AG08395 (cell line): ENCODE measurements at places on chromosomes 2 and 18.

DNA sequence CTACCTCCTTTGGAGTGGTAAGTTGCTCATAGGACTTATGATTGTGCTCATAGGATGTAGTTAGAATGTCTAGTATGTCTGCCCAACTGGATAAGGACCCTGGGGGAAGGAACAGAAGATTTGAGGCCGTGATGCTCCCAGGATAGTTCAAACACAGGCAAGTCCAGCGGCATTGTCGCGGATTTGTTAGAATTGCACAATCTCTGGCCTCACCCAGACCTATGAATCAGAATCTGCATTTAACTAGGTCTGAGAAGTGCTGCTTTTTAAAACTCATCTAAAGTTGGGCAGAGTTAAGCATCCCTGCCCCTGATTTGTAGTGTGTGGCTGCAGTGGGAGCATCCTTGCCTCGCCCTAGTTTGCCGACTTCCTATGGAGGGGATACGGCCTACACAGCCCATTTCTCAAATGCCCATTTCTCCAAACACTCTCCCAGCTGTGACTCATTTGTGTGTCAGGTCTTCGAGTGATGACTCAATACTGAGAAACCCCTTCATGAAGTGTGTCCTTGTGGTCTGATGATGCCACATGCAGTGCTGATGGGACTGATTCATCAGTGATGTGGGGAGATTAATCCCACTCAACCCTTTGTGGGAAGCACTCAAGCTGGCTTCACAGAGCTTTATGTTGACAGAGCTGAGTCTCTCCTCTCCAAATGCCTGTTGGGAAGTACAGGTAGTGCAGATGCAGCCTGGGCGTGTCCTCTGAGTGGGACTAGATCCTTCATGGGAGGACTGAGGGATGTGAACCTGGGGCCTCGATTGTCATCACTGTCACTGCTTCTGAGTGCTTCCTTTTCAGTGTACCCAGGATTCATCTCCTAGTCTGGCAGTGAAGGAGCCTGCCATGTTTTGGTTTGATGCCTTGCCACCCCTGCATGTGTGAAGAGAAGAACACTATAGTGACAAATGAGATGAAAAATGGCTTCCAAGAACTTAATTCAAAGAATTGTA, 18.7 kb downstream of the SMIM21 start:
- DNase-seq: peak; percentile 95

DNA sequence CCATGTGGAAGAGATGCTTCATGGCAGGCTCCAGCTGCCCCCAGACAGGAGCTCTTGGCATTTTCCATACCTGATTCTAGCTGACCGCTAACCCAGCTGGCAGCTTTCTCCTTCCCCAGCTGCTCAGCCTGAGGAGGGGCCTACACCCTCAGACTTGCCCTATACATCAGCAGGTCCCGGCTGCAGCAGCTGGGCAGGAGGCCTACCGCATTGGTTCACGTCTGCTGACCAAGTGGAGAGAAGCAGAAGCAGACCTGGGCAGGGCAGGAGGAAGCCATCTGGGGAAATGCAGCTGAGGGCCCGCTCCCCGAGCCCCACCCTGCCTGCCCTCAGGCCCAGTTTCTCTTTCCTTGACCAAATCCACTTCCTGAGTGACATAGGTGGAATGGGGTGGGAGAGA, 50.7 kb downstream of the LBH start:
- no peak for DNase-seq

GRCh38 chr2:179129574-179130238, 79.8 kb upstream of the CCDC141 start:
- DNase-seq: peak; percentile 13

- DNase-seq: peak; percentile 24
These were observed 60.4 kb upstream of the RNF152 start for GRCh38 chr18:61953161-61953560.

DNA sequence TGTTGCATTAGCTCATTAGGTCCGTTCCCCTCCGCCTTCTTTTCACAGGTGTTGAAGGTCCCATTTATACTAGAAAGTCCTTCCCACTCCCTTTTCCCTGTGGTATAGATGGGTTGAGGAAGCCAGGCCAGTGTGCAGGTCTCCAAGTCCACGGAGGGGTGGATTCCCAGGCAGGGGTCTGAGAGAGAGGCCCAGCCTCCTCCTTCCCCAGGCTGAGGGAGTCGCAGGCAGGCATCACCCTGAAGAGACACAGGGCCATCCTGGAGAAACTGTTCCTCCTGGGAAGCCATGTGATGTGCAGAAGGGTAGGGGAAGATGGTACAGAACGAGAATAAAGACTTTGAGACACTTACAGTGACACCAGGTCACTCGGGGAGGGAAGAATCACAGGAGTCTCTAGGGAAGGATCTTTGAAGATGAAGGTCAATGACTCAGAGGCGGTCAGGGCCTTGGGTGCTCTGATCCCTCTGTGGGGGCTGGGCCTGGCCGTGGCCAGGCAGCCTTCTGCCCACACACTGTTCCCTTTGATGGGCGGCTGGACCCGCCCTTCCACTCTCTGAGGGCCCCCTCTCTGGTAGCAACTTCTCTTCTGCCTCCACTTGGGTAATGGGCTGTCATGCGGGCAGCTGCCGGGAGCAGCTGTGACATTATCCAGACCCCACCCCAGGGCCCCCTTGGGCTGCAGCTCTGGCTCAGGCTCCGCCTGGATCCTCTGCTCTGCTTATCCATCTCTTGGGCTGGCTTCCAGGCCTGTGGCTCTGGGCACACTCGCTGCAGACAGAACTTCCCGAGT, 45.1 kb downstream of the RHOB start:
- no peak for DNase-seq

GRCh38 chr2:23268467-23269263, 116.3 kb upstream of the KLHL29 start:
- no peak for DNase-seq

- no peak for DNase-seq
These were observed 16.3 kb downstream of the POLR2D start for GRCh38 chr2:127841466-127842178.

- DNase-seq: no peak
These were observed 52.8 kb downstream of the INPP5D start for GRCh38 chr2:233112776-233113452.
